ENCODE measurements at places on chromosomes 5 and 9.

DNA sequence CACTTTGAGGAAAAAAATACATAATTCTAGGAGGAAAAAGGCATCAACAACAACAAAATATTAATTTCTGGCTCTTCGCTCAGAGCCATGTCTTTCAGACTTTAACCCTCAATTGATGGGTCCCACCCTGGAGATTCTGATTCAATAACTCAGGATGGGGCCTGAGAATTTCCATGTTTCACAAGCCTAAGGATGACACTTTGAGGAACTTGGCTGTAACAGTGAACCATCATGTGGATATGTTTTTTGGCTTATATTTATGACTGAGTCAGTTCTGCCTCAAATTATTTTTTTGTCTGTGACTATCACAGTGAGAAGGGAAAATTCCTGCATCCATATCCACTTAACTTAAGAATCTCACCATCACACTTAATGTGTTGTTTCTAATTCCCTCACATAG lies 504.6 kb downstream of the RASEF start:
- DNase-seq = no peak

- DNase-seq = no peak
These were observed 27.0 kb downstream of the OLFML2A start for GRCh38 chr9:124803911-124804310.

GRCh38 chr5:38478166-38478565 lies 78.3 kb downstream of the LIFR start:
- DNase-seq = no peak

DNA sequence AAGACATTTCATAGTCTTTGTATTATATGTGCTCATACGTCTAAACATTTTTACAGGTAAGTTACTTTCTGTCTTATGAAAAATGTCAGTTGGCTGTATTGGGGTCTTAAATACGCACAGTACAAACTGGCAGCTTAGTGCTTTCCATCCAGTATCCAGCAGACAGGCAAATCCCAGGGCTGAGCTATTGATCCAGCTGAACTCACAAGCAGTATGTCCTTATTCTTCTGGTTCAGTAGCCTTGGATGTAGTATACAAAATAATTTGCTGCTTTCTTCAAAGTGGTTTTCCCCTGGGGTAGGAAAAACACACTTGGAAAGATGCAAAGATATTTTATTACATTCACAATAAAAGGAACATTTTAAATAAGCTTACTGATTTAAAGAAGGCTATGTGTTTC lies 617.2 kb downstream of the NR2F1-AS1 start:
- no peak for DNase-seq

GRCh38 chr5:163079618-163080017 lies 357.8 kb upstream of the CCNG1 start:
- no peak for DNase-seq

- DNase-seq = no peak
These were observed 67.9 kb upstream of the LPAR1 start for GRCh38 chr9:111106202-111106601.

DNA sequence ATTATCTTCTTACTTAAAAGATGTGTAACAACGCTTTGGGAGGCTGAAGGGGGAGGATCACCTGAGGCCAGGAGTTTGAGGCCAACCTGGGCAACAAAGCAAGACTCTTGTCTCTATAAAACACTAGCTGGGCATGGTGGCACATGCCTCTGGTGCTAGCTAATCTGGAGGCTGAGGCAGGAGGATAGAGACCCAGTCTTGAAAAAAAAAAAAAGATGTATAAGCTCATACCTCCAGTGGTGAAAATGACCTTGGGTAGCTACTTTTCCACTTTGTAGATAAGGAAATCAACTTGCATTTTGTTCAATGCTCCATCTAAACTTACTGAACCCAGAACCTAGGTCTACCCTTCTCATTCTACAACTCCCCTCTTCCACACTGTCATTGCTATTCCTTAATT lies 16.6 kb downstream of the ARRDC3 start:
- DNase-seq = no peak

DNA sequence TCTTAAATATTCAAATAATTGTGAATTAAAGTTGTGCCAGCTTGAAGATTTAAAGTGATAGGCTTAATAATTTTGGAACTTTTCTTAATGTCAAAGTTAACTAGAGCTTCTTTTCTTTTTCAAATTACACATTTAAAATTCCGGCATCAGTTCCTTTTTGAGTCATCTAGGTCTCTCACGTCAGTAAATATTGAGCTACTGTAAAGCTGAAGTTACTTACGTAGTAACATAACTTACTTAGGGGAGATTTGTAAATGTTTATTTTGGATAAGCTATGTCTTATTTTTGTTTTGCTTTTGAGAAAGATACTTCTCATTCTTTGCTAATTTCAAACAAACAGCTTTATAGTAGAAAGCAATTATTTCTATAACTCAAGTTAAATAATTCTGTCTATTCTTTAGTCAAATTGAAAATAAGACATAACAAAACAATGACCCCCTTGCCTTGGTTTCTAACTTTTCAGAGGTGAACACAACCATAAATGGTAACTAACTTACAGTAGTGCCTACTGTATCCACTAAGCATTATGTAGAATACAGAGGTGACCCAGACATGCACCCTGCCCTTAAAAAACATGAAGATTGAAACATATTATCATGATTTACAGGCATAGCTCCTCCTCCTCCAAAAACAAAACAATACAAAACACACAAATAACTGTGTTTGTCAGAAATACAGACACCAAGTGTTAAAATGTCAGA lies 29.8 kb downstream of the CD274 start:
- DNase-seq = no peak

GRCh38 chr5:122408592-122409224 lies 96.7 kb downstream of the SNCAIP start:
- DNase-seq = no peak

GRCh38 chr9:81776390-81776789 lies 87.0 kb upstream of the TLE1 start:
- DNase-seq = no peak

- DNase-seq = no peak
These were observed 137.8 kb downstream of the LPAR1 start for GRCh38 chr9:110900456-110900855.

DNA sequence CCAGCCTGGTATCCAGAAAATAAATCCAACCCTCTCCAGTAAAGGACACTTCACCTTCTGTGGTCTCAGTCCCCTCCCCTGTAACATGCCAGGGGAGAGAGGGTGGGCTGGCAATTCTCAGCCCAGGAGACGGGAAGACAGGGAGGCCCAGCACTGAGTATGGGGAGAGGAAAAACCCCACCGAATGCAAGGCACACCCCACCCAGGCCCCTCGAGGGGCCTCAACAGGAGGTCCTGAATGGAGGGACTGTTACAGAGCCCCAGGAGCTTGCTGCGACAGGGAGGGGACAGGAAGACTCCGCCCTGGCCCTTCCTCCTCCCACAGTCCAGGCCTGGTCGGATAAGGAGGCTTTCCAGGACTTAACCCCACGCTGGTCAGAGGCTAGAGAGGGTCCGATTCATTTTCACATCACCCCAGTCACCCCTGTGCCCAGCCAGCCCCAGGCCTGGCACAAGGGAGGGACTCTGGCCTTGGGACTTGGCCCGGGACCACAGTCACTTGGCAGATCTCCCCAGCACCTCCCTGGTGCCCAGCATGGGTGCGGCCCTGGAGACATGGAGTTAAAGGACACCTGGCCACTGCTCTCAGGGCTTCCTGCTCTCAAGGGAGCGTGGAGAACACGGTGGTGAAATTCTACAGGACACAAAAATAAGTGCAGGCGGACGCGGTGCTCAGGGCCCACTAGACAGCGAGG lies 44.9 kb upstream of the STXBP1 start:
- no peak for DNase-seq

GRCh38 chr9:88658311-88658822 lies 123.4 kb downstream of the NXNL2 start:
- DNase-seq = no peak

DNA sequence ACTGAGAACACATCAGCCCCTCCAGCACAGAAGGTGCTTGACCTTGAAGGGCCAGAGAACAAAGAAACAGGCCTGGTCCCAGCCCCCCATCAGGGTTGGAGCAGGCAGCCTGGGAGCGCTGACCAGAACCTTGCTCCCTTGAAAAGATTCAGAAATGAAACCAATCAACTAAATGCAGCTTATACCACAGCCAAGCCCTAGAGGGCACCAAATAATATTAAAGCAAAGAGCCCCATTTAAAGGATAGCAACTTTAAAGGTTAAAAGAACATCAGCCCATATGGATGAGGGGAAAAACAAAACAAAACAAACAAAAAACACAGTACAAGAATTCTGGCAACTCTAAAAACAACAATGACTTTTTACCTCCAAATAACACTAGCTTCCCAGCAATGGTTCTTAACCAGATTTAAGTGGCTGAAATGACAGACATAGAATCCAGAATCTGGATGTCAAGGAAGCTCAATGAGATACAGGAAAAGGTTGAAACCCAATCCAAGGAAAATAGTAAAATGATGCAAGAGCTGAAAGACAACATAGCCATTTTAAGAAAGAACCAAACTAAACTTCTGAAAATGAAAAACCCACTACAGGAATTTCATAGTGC lies 471.9 kb downstream of the MTRR start:
- DNase-seq = no peak

DNA sequence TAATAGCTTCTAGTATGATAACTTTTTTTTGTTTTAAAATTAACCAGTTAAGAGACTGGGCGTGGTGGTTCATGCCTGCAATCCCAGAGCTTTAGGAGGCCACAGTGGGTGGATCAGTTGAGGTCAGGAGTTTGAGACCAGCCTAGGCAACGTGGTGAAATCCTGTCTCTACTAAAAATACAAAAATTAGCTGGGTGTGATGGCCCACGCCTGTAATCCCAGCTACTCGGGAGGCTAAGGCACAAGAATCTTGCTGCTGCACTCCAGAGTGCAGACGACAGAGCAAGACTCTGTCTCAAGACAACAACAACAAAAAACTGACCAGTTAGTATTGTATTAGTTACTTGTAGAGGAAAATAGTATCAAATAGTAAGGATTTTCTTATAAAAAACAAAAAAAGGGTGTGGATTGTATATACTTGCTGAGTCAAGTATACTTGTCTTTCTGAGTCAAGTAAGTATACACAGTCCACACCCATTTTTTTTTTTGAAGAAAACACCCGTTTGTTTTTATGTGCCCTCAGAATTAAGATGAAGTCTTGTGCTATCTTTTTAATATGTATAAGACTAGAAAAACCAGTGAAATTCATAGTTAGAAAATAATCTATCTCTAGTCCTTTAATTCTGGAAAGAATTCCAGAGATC lies 25.3 kb downstream of the UBAP1 start:
- DNase-seq = no peak

DNA sequence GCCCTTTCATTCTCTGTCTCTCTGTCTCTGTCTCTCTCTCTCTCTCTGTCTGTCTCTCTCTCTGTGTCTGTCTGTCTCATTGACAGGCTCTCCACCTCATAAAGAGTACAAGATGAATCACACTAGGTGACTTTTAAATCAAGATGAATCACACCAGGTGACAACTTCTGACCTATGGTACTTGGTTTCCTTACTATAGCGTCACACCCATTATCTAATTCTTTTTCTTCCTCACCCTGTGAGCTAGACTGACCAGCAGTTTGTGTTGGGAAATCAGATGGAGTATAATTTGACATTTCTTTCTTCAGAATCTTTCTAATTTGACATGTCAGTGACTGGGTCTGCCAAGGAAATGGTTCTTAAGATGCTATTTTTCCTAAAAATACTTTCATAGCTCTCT lies 232.9 kb downstream of the ARRDC3 start:
- no peak for DNase-seq

- DNase-seq = no peak
These were observed 123.4 kb upstream of the RETREG1 start for GRCh38 chr5:16740066-16740810.

GRCh38 chr9:71769175-71770161 lies 1.2 kb upstream of the CEMIP2 start:
- DNase-seq = peak; percentile 74

Measured in activated CD4-positive, alpha-beta T cell treated with anti-CD3 and anti-CD28 coated beads, Interleukin-2, amount 50 U/mL, for 48 hours (primary cell).